A549 treated with RU486 at 1 μM for 4 hours (cell line): ENCODE measurements at places on chromosomes 4 and X. TPM values are rescaled to one million over a fixed set of nuclear protein-coding genes. Genes with fewer than 3 reads are reported as not detected.

The ADH1C gene
- total RNA-seq, result 0.35 TPM in 1 of 5 replicates, not detected in the others

The SLIT2 gene
- 0.07 TPM in 1 of 5 replicates, not detected in the others for total RNA-seq

The ANXA5 gene
- total RNA-seq, result 443 to 553 TPM (median 474 TPM) in 5 replicates

The SRPX2 gene
- total RNA-seq, result 2.0 to 3.5 TPM (median 2.9 TPM) in 5 replicates

The MAOB gene
- total RNA-seq, result 0.09 to 0.34 TPM (median 0.16 TPM) in 5 replicates

The MAGEB17 gene
- total RNA-seq, result not detected in 5 replicates

The AFF2 gene
- total RNA-seq, result not detected in 5 replicates

The CLIC2 gene
- 0.06 to 0.53 TPM (median 0.25 TPM) in 4 of 5 replicates, not detected in the other for total RNA-seq

The ACOX3 gene
- 8.0 to 9.9 TPM (median 8.1 TPM) in 5 replicates for total RNA-seq

The EFHC2 gene
- 0.21 to 0.42 TPM (median 0.27 TPM) in 5 replicates for total RNA-seq

The CLDN22 gene
- total RNA-seq, result not detected in 5 replicates

The FMR1NB gene
- total RNA-seq, result not detected in 5 replicates
